ENCODE measurements at places on chromosomes 13 and 19.
A peak's percentile ranks its signal among the peaks of the same experiment; 100 is the strongest.

GRCh38 chr13:49258089-49258796, 10.5 kb downstream of the CDADC1 start:
- DNase-seq = no peak

DNA sequence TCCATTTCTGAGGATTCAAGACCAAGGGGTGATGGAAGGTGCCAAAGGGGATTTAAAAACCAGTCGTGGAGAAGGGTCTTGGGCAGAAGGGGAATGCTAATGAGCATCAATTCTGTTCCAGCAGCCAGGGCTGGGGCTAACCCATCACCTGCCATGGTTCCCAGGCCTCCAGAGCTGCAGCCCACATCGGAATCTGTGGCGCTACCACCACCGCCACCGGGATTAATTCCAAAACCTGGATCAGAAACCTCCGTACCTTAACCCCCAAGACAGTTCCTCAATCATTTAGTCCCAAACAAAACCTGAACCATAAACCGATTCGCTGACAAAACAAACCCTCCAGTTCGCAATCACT, 583 bp downstream of the ZNF615 start:
- no peak for DNase-seq

GRCh38 chr19:8460516-8461298, 15.9 kb downstream of the HNRNPM start:
- DNase-seq = no peak

DNA sequence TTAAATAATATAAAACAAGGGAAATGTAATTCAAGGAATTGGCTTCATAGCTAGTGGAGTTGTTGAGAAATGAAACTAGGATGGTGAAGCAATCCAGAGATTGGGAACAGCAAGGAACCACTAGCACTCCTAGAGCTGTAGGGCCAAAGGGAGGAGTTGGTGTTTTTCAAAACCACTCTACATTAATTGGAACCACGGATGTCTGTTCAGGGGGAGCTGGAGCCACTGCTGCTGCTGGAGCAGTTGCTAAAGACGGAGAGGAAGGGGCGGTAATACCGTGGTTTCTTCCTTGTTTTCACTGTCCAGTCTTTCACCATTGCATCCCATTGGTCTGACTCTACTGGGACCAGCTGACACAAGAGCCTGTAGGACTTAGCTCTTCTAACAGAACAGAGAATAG, 8.5 kb downstream of the DNAJC15 start:
- DNase-seq = no peak

GRCh38 chr13:95117092-95117491, 184.2 kb downstream of the ABCC4 start:
- DNase-seq = no peak

- no peak for DNase-seq
Measured at GRCh38 chr13:66225072-66225471, 1005.1 kb downstream of the PCDH9 start.

DNA sequence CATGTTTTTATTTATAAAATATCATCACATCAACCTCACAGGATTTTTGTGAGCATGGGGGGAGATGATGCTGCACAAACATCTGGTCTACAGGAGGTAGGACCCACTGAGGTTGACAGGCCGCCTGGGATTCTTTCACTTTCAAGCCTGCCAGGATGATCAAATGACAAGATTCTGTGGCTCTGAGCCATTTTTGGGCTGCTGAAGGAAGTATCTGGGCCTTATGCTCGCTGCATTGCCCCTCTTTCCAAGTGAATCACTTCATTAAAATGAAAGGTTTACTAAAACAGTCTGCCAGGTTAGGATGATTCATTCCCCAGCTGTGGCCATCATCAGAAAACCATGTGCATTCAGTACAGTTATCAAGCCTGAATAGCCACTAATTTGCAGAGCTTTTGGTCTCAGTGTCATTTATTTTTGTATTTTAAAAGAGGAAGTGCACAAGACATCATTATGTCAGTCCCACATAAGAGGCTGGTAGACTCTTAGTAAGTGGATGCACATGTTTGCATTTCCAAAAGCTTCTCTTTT, 34.4 kb downstream of the STARD13 start:
- DNase-seq = no peak

DNA sequence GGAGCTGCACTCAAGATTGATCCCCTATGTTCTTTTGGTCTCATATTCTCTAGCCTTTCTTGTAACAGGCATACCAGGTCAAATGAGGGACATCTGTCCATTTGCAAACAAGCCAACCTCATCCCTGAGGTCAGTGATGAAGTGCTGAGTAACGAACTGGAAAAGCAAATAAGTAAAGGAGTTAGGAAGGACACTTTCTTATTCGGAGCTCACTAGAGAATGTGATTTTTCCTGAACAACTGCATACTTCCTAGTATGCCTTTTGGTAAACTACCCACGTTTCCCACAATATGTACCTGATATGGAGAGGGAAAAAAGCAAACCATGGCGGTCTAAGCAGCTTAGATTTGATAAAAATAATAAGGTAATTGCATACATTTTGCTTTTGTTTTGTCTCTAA, 91.0 kb upstream of the MYCBP2 start:
- DNase-seq = no peak

DNA sequence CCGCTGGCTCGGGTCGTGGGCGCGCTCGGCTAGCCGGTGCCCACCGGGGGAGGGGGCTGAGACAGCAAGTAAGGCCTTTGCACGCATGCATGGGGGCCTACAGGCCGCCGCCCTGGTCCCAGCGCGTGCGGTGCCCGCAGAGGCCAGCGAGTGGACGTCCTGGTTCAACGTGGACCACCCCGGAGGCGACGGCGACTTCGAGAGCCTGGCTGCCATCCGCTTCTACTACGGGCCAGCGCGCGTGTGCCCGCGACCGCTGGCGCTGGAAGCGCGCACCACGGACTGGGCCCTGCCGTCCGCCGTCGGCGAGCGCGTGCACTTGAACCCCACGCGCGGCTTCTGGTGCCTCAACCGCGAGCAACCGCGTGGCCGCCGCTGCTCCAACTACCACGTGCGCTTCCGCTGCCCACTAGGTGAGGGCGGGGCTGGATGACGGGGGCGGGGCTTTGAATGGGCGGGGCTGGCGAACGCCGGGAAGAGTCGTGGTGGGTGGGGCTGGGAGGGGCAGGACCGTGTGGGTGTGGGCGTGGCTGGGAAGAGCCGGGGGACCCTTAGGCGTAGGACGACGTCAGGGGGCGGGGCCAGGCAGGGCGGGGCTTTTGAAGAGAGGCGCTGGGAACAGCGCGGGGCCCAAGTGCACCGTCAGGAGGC, 2.1 kb downstream of the CILP2 start:
- peak; percentile 83 for DNase-seq

GRCh38 chr19:32254509-32254890, 90.9 kb upstream of the ZNF507 start:
- DNase-seq = no peak

DNA sequence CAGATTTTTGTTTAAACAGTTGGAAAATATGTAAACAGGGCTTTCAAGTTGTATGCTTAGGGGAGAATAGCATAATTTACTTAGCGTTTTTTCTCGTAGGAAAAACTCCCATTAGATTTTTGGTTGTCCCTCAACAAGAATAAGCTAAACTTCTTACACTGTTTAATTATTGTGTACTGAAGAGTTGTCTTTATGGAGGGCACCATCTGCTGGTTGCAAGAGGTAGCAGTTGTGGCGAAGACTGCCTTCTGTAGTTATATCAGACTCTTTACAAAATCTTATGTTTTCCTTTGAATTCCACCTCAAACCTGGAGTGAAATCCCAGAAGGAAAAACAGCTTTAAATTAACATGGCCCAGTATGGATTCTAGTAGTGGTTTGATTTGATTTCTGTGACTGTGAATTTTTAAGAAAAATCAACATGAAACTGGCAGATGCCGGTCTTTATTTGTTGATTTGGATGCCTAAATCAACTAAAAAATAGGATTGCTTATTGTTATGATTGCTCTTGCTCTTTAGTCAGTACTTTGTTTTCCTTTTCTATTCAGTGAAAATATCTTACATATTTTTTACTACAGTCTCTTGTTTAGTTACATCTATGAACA, 53.4 kb downstream of the PDS5B start:
- DNase-seq = peak; percentile 79

GRCh38 chr19:42124386-42124901, 7.8 kb downstream of the POU2F2 start:
- no peak for DNase-seq

DNA sequence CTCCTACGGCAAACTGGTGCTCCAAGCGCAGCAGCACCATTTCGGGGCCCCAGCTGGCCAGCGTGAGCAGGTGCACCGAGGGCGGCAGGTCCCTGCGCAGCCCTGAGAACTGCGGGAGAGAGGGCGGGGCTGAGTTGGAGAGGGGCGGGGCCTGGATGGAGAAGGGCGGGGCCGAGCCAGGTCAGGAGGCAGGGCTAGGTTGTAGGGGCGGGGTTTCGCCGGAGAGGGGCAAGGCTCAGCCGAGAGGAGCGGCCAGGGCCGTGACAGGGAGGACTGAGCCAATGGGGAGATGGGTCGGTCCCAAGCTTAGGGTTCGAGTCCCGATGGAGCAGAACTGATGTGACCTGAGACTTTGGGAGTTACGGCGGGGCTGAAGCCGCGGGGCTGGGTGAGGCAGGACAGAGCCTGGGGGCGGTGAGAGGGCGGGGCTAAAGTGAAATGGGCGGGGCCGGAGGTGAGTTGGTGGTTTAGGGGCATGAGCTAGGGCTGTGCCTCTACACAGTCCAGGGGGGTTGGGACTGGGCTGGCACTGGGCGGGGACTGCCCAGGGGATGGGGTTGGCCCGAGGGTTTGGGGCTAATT, 19.0 kb downstream of the MAN2B1 start:
- peak; percentile 52 for DNase-seq

- DNase-seq = no peak
Measured at GRCh38 chr19:32258167-32258566, 87.2 kb upstream of the ZNF507 start.

- DNase-seq = no peak
Measured at GRCh38 chr13:40220299-40220935, 446.0 kb downstream of the FOXO1 start.

- DNase-seq = no peak
Measured at GRCh38 chr13:93614776-93615175, 388.2 kb downstream of the GPC6 start.

DNA sequence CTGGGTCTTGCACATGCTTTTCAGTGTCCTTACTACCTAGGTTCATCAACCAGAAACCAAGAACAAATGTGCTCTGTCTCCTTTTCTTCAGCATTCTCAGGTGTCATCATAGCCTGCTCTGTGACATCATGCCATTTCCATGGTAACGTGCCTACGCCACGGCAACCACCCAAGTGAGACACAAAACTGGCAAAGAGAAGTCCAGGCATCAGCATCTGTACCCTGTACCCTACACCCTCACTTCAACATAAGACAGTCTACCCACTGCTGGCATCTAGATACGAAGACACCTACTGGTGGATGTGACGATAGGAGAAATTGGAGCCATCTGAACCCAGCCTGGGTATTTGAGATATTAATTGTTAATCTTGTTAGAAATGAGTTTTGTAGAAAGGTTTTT, 13.3 kb downstream of the ZC3H4 start:
- DNase-seq = peak; percentile 27

DNA sequence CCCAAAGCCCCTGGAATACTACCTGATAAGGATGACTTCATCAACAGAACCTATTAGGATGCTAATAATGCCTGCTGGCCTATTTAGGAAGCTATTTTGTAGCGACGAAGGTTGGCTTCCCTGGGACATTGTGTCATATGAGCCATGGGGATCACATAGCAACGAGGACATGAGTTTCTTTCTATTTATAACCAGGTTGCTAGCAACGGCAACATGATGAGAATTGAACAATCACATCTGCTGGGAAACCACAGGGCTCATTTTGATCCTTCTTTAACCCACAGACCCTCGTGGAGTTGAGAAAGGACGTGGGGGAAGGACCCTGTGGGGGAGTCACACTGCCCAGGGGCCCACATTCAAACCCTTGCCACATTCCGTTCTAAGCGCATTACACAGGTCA, 172.2 kb downstream of the COL4A1 start:
- DNase-seq = no peak

GRCh38 chr19:33916792-33917191, 120.1 kb downstream of the KCTD15 start:
- no peak for DNase-seq

DNA sequence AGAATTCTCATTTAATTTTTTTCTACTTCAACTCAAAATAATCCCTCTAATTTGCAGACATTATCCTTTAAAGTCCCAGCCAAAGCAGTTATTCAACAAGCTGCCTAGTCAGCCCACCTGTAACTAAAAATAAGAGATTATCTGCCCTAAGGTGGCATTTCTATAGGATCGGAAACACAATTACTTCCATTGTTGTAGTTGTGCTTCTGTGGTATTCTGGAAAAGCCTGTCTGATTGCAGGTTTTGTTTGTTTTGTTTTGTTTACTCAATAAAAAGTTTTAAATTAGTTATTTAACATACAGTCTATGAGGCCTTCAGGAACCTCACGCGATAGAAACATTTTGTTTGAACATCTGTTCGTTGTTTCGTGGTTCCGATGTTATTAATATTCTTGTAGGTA, 101.0 kb downstream of the ZIC5 start:
- DNase-seq = no peak

- peak; percentile 53 for DNase-seq
Measured at GRCh38 chr13:59680429-59681024, 483.2 kb downstream of the DIAPH3 start.

- DNase-seq = no peak
Measured at GRCh38 chr13:35649162-35649561, 172.7 kb upstream of the MAB21L1 start.

DNA sequence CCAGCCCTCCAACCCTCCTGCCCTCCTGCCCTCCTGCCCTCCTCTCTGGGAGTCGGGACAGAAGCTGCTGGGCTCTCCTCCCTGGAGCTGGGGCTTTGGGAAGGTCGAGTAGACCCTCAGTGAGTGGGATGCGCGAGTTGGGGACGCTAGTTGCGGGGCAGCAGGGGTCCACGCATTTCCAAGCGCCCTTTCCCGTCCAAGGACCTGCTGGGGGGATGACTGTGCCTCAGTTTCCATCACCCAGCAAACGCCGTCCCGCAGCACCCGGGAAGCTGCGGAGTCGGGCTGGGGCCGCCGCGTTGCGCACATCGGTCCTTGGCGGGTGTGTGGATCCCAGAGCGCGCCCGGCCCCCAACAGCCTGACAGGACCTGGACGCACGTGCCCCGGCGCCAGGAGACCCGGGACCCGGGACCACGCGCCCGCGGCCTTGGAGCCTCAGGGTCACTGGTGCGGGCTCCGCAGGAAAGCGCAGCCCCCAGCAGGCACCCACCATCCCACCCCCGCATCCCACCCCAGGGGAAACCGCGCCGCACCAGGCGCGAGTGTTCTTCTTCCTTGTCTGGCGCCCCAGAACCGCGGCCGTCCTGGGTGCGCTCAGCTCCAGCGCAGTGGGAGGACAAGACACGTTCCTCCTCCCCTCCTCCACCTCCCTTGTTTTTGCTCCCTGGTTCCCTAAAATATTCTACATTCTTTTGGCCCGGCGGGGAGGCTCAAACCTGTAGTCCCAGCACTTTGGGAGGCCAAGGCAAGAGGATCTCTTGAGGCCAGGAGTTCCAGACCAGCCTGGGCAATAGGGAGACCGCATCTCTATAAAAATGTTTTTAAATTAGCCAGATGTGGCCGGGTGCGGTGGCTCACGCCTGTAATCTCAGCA, 9.2 kb downstream of the ONECUT3 start:
- no peak for DNase-seq

- DNase-seq = peak; percentile 2
Measured at GRCh38 chr13:97574926-97575325, 141.0 kb downstream of the RAP2A start.
